B cell (primary cell): ENCODE measurements at places on chromosomes 3 and 15. TPM values are rescaled to one million over a fixed set of nuclear protein-coding genes. Genes with fewer than 3 reads are reported as not detected.

DNA sequence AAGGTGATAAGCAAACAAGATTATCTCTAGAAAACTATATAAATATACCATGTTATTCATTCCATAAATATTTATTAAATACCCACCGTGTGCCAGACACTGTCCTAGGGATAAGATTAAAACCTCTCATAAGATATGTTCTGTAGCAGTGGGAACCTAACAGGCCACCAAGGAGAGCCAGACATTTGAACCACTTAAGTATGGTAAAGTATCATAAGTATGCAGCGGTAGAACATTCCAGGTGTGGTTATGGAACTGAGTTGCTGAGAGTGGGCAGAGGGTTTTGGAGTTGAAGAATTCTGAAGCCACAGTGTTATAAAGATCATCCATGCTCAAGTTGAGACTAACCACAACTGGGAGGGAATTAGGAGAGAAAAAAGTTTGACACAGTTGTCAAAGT lies 14.7 kb downstream of the FILIP1L start:
- no peaks in the 10 kb centered on the region for H3K36me3 ChIP-seq
- H3K27ac ChIP-seq = no peak overlapping the region

GRCh38 chr3:139689708-139690228 lies 12.0 kb upstream of the NMNAT3 start:
- no peak for DNase-seq
- H3K4me3 ChIP-seq = no peak overlapping the region
- no peaks in the 10 kb centered on the region for H3K36me3 ChIP-seq

The NEO1 gene
- polyA plus RNA-seq = 0.48 and 1.3 TPM in 2 replicates

DNA sequence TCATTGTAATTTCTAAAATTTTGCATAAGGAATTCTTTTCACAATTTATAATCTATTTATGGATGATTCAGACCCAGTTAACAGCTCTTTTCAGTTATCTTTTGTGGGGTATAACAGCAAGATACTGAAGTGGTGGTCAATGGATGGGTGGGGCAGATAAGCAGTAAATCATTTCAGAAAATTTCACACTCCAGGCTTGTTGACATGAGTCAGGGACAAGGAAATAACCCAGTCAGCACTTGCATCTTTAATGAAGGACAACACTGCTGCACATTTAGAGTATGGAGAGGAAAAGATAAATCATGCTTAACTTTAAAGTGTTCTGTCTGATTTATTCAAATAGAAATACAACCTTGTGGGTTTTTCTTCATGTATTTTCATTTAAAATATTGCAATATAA lies 181.6 kb downstream of the ROBO1 start:
- H3K27ac ChIP-seq = no peak overlapping the region
- no peak for DNase-seq
- no peak overlapping the region for H3K4me3 ChIP-seq
- no peaks in the 10 kb centered on the region for H3K27me3 ChIP-seq
- no peaks in the 10 kb centered on the region for H3K36me3 ChIP-seq
- no peaks in the 10 kb centered on the region for H3K4me1 ChIP-seq

The TTLL13 gene
- 0.33 TPM in 1 of 2 replicates, not detected in the other for polyA plus RNA-seq

DNA sequence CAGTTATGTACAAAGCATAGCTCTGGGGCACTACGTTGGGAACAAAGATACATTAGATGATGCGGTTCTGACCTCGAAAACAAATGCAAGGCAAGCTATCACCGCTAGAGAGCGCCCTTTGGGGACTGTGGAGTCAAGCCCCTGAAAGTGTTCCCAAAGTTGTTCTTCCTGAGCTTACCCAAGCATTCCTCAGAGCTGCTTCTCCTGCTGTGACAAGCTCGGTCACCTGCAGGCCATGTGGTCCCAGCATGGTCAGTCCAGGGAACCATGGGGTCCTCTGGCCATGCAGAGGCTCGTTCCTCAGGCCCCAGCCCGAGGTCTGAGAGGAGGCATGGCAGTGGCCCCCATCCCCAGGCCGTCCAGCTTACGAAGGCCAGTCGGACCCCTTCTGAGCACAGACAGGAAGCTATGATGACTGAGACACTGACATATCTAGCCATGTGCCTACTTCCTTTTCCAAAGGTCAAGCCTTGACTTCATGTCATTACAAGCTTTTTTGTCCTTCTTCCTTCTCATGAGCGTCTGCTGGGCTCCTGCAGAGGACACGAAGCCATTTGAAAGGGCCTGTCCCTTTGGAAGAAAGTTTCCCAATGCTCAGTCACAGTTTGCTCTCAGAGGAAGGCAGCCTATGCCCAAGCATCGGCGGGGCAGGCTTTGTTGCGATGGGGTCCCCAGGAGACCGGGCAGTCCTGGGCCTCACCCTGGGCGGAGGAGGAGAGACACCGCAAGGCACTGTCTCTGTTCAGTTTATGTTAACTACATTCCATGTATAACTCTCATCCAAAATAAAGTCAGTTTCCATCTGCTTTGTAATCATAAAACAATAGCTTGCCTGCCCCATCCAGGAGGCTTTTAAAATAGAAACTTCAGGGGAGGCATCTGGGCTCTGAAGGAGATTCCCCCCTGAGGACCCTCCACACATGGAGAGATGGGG lies 79.3 kb downstream of the ATP10A start:
- no peaks in the 10 kb centered on the region for H3K36me3 ChIP-seq
- H3K27ac ChIP-seq = no peak overlapping the region
- no peaks in the 10 kb centered on the region for H3K27me3 ChIP-seq
- H3K4me1 ChIP-seq = peaks cover 9% of the 10 kb centered on the region
- no peak overlapping the region for H3K4me3 ChIP-seq

The RTP1 gene
- polyA plus RNA-seq = not detected in 2 replicates

DNA sequence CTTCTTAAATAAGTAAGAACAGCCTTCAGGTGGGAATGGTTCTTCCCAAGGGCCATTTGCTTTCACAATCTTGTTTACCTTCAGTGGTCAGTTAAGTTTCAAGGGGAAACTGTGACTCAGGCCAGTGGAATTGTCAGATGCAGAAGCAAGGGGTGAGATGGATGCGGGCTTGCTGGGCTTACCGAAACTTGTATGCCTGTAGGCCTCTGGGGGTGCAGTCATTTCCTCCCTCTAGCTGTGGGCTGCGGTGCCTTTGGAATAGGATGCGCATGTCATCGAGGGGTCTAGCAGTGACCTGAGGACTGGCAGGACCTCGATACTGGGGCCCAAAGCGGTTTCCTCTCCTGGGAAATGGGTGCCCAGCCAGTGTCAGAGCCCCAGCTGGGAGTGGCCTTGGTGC lies 121.6 kb downstream of the EEFSEC start:
- no peaks in the 10 kb centered on the region for H3K36me3 ChIP-seq
- DNase-seq = no peak

DNA sequence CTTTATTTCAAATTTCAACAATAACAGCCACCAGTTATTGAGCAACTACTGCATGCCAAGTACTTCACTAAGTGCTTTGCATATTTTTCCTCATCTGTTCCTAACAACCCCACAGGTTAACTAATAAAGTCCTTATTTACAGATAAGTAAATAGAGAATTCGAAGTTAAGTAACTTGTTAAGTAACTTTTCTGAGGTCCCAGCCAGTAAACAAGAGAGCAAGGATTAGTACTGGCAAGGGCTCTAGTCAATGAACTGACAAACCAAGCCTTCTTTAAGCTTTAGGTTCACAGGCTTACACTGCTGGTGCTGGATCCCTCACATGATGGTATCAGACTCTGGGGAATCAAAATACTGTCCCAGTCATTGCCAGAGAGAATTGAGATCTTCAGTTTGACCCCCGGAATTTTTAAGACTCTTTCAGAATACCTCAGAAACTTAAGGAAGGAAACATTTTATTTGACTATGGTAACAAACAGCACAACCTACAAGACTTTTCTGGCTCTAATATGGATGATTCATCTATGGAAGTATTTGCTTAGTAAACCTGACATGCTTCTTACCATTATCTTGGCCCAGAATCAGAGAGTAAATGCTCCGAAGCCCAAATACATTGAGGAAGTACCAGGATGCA lies 16.5 kb downstream of the EMC3 start:
- no peak overlapping the region for H3K27ac ChIP-seq
- no peaks in the 10 kb centered on the region for H3K27me3 ChIP-seq
- no peak overlapping the region for H3K4me3 ChIP-seq
- H3K36me3 ChIP-seq = peaks cover 3% of the 10 kb centered on the region
- H3K4me1 ChIP-seq = no peaks in the 10 kb centered on the region

The FAM227B gene
- 3.3 and 5.6 TPM in 2 replicates for polyA plus RNA-seq

DNA sequence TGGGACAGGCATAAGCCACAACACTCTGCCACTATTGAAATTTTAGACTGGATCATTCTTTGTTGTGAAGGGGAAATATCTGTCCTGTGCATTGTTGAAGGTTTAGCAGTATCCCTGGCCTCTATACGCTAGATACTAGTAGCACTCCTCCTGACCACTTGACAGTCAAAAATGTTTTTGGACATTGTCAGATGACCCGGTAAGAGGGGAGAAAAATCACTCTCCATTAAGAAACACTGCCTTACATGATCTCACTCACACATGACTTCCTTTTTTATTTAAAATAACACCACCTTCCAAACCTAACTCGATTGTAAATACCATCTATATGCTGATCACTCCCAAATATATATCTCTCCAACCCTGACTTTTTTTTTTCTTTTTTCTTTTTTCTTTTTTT lies 15.3 kb upstream of the HLTF start:
- no peaks in the 10 kb centered on the region for H3K36me3 ChIP-seq
- H3K4me3 ChIP-seq = no peak overlapping the region
- H3K4me1 ChIP-seq = no peaks in the 10 kb centered on the region
- no peak overlapping the region for H3K27ac ChIP-seq
- DNase-seq = no peak
- no peaks in the 10 kb centered on the region for H3K27me3 ChIP-seq

GRCh38 chr15:72856549-72857040 lies 73.0 kb upstream of the ADPGK start:
- no peak overlapping the region for H3K4me3 ChIP-seq
- H3K4me1 ChIP-seq = no peaks in the 10 kb centered on the region
- no peaks in the 10 kb centered on the region for H3K36me3 ChIP-seq
- no peak overlapping the region for H3K27ac ChIP-seq
- H3K27me3 ChIP-seq = no peaks in the 10 kb centered on the region

DNA sequence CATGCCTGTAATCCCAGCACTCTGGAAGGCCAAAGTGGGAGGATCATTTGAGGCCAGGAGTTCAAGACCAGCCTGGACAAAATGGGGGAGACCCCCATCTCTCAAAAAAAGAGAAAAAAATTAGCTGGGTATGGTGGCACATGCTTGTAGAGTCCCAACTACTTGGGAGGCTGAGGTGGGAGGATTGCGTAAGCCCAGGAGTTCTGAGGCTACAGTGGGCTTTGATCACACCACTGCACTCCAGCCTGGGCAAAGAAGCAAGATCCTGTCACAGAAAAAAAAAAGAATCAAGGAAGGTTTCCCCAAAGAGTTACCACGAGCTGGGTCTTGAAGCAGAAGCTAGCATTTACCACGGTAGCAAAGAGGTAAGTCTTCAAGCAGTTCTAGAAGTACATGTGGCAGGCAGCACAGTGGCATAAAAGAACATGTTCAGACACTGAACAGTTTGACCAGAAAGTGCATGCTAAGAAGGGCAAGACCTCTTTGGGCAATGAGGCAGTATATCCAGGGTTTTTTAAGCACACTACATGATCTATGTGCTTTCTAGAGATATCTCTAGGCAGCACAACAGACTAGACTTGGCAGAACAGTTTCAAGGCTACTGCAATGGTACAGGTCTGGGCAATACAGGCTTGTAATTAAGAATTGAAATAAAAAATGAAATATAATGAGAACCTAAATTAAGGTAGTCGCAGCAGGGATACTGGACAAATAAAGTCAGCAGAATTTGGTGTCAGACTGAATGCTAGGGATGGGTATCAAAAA lies 418.5 kb downstream of the SHQ1 start:
- peaks cover 17% of the 10 kb centered on the region for H3K4me1 ChIP-seq
- H3K27me3 ChIP-seq = no peaks in the 10 kb centered on the region
- no peak overlapping the region for H3K27ac ChIP-seq

- no peaks in the 10 kb centered on the region for H3K36me3 ChIP-seq
- no peak for DNase-seq
- H3K4me1 ChIP-seq = no peaks in the 10 kb centered on the region
- no peak overlapping the region for H3K27ac ChIP-seq
- H3K4me3 ChIP-seq = no peak overlapping the region
Measured at GRCh38 chr15:66773129-66773873, 71.3 kb downstream of the SMAD6 start.

The SLC28A1 gene
- polyA plus RNA-seq = not detected in 2 replicates

DNA sequence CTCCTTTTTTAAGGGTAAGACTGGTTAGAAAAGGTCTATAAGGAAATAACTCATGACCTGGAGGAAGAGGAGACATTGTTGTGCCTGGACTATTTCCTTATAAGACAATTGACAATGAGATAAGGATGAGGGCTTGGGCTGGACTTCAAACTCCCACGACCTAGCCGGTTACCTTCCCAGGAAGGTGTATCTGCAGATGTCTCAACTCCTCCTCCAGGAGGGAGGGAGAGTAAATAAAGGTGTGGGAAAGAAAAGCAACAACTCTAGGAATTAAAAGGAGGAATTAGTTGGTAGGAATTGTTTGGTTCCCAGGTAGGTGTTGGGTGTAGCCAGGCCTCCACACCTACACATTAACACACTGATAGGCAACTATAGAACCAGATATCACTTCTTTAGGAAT lies 97.8 kb upstream of the TBL1XR1 start:
- no peaks in the 10 kb centered on the region for H3K27me3 ChIP-seq
- DNase-seq = no peak
- H3K4me3 ChIP-seq = no peak overlapping the region
- H3K36me3 ChIP-seq = no peaks in the 10 kb centered on the region
- H3K4me1 ChIP-seq = peaks cover 6% of the 10 kb centered on the region

DNA sequence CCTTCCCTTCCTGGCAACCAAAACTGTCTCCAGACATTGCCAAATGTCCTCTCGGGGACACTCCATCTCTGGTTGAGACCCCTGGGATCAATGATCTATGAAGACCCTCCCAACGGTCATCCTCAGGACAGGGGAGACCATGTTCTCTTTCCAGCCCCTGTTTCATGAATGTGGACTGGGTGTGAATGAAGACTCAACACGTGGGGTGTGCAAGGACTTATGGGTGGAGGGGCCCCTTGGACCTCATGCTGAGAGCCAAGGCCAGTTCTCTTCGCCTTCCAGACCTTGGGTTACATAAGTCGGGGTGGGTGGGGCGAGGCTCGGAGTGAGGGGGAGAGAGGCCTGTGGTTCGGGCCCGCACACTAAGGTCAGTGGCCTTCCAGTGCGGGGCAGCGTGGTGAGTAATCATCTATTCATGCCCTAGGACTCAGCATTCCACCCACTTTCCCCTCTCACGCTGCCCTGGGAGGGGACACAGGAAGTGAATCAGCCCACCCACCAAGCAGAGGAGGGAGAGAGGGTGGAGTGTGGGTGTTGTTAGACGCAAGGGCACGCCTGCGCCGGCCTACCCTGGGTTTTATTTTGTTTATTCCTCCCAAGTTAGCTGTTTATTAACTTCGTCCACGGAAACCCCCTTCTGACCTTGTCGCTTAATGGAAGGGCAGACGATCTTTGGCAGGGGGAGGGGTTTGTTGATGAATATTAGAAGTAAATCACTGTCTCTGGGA lies 6.7 kb downstream of the PAQR5 start:
- H3K4me1 ChIP-seq = no peaks in the 10 kb centered on the region
- H3K27me3 ChIP-seq = no peaks in the 10 kb centered on the region
- no peak overlapping the region for H3K27ac ChIP-seq
- H3K36me3 ChIP-seq = no peaks in the 10 kb centered on the region
- no peak overlapping the region for H3K4me3 ChIP-seq

- H3K4me3 ChIP-seq = no peak overlapping the region
- H3K36me3 ChIP-seq = no peaks in the 10 kb centered on the region
- H3K27me3 ChIP-seq = no peaks in the 10 kb centered on the region
- H3K27ac ChIP-seq = no peak overlapping the region
Measured at GRCh38 chr15:48052946-48053345, 67.8 kb upstream of the SLC24A5 start.
